ENCODE measurements at places on chromosomes 2 and 18.

GRCh38 chr2:186691231-186691630 lies 2.6 kb upstream of the FAM171B start:
- no peak for DNase-seq

DNA sequence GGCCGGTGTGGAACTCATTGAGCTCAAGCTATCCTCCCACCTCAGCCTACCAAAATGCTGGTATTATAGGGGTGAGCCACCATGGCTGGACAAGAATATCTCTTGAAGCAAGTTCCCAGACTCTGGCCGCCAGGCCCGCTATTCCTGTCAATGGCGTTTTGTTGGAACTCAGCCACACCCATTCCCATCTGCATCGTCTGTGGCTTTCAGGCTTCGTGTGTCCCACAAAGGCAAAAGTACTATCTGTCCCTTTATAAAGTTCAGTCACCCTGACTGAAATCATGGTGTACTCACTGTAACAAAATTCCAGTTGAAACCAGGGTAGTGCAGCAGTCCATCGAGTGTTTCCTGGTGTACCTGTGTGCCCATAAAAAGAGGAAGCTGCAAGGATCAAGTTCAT lies 96.7 kb downstream of the SH3BP4 start:
- DNase-seq = no peak

GRCh38 chr2:135072125-135072997 lies 20.3 kb downstream of the RAB3GAP1 start:
- DNase-seq = no peak

GRCh38 chr18:48099481-48100164 lies 169.2 kb upstream of the SMAD2 start:
- no peak for DNase-seq

DNA sequence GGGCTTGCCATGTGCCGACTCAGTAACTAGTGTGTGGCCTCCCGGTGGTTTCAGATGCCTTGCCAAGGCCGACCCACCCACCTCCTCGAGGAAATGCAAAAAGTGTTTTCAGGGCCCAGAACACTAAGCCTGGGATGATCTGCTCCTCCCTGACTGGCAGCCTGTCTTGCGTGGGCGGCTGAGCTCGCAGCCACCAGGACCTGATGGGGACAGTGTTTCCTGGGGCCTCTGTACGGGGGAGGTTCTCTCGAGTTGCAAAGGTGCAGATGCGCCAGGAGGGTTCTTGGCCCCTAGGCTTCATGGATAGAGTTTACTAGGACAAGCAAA lies 85.2 kb downstream of the GLI2 start:
- no peak for DNase-seq

- no peak for DNase-seq
These were observed 1.1 kb upstream of the CERS6 start for GRCh38 chr2:168454737-168455644.

GRCh38 chr2:119771331-119771730 lies 11.6 kb downstream of the PTPN4 start:
- DNase-seq = no peak

DNA sequence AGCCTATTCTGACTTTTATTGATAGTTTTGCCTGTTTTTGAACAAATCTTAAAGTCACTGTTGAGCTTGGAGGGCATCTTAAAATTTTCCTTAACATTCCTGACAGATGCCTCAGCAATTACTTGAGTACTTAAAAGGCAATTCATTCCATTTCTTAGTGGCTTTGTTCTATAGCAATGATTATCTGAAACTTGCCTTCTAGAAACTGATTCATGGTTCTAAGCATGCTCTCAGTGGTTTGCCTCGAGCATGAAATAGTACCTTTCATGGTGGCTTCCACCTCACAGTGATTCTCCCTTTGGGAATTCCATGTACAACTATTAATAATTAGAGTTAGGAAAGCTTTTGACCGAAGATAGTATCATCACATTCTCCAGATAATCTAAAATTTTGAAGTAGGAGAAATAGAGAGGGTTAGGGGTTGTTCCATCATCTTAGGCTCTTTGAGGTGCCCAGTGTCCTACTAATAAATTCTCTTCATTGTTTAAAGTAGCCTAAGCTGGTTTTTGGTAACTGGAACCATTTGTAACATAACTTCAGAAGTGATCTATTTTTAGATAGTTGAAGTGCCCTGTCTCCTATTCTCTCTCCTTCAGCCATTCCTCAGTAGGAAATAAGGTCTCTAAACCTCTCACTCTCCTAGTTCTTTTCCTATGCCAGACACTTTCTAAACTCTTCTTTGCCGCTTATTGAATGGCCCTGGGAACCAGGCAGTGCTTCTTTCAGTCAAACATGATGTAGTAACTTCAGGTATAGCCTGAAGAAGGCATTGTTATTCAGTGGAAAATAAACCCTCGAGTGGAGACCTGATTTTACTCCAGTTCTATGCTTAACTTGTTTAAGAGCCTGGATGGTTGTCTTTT lies 156.1 kb downstream of the HAUS1 start:
- DNase-seq = no peak

DNA sequence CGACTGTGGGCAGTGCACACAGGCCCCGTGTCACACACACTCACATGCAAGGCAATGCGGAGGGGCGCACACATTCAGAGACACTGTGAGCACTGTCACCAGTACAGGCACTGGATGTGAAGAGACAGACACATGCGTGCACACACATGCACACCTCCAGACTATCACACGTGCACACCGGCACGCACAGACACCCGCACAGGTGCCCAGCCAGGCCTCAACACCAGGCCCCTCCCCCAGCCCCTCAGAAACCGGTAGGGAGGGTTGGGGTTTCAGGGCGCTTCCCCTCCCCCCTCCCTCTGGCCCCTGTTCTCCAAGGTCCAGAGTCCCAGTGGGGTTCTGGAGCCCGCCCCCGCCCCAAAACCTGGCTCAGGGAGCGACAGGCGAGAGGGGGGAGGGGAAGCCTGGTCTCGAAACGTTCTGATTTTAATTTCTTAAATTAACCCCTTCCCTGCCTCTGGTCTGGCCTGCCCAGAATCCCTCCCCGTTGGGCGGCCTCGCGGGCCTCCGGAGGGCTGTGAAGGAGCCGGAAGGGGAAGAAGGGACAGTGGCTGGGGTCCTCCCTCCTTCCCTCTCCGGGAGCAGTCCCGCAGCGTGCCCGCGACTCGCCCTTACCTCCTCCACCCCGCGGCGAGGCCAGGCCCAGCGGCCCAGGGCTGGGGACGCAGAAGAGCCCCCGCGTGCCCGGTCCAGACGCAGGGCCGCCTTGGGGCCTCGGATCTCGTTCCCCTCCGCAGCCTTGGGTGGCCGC lies 558 bp downstream of the FBXO41 start:
- no peak for DNase-seq

DNA sequence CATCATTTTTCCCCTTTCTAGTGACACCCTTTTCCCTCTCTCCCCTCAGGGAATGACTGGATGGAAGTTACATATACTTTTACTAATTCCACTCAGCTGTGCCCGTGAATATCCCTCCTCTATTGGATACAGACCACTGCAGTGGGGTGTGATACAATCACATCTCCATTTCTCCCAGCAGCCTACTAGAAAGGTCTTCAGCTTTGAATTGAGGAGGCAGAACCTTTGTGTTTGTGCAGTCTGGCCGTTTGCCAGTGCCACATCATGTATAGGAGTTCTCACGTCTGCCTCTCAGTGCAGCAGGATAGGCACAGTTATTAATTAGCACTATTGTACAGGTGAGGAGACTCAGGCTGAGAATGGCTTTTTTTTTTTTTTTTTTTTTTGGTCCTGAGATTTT lies 16.4 kb downstream of the TNFRSF11A start:
- no peak for DNase-seq

GRCh38 chr18:43004421-43004820 lies 111.1 kb downstream of the RIT2 start:
- DNase-seq = no peak

DNA sequence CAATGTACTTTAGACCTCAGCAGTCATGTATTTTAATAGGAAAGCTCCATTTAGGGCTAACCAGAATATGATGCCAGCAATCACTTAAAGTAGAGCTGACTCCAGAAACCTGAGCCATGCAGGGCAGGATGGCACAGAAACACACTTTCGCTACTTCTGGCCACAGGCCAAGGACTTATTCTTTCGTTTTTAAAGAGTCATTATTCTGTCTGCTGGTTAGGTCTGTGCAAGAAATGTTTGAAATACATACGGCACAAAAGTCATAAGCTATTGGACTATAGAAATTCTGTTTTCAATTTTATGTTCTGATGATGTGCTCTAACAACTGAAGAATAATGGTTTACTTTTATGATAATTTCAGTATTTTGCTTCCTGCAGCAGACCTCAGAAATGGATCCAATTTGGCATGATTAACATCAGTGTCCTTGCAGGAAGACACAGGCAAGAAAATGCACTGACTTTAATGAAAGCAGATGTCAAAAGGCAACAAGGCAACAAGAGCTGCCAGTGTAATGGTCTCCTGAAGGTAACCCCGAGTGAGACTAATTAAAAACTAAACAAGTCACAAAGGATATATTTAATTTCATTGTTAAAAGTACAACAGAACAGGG lies 114.4 kb upstream of the CHRNA1 start:
- DNase-seq = no peak

DNA sequence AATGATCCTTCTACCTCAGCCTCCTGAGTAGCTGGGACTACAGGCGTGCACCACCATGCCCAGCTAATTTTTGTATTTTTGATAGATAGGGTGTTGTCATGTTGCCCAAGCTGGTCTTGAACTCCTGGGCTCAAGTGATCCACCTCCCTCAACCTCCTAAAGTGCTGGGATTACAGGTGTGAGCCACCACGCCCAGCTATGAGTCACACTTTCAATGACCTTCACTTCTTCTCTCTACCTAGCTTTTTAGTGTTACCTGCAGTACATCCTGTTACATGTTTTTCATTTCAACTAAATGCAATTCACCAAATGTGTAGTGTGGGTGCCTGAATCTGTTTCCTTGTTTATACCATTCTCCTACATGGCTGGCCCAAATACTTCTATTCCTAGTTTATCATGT lies 64.0 kb downstream of the SLC39A10 start:
- DNase-seq = no peak

- DNase-seq = no peak
These were observed 43.3 kb downstream of the NBAS start for GRCh38 chr2:15517793-15518192.

- no peak for DNase-seq
These were observed 170.2 kb downstream of the THADA start for GRCh38 chr2:43425659-43426058.

DNA sequence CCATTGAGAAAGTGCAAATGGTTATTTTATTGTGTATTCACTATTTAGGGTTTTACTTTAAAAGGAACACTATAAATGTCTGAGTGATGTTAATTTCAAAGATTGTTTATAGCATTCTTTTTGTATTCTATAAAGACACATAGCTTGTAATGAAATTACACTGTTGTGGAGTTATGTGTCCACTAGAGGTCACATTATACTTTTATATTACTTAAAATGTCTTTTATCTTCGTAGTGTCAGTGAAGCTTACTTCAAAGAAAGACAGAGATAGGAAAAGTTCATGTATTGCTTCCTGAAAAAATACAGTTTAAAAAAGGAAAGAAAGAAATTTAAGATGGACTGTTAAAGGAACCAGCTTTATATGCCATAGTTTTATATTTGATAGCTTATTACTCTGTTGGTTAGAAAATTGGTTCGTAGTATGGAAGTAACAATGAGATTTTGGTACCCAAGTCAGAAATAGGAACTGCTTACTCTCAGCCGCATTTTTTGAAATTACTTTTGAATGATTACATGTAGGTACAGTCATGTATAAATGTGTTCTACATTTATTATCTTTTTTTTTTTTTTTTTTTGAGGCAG lies 20.5 kb downstream of the APLF start:
- no peak for DNase-seq

GRCh38 chr2:157169889-157170288 lies 87.6 kb upstream of the GALNT5 start:
- DNase-seq = no peak

DNA sequence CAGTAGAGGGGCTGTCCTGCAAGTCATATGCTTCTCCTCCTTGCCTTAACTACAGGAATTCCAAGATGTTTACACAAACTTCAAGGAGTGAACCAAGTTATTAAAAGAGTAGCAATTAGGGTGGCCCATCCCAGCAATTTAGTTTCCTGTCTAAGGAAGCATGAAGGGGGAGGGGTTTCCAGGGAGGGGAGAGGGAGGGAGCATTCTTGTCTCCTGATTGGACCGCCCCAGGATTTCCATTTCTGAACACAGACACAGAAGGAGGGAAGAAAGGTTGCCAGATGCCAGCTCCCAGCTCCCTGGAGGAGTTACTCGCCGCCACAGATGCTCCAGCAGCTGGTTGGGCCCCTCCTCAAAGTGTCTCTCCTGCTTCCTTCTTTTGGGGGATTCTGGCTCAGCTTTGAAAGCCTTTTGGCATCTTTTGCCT lies 107.6 kb downstream of the TRIB2 start:
- DNase-seq = no peak

DNA sequence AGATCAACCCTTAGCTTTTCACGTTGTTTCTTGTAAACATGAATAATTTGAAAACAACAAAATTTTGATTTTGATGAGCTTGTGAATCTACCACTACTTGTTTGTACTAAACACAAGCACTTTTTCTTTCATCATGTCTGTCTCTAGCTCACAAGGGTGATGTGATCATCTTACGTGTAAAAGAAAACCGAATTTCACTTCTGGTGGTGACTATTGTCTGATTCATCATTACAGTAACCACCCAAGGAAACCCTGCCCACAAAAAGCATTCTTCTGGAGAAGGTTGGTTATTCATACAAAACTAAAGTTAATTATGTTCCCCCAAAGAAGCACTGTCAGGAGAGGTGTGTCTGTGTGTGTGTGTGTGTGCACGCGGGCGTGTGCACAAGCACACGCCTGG lies 285.4 kb downstream of the ZNF516 start:
- no peak for DNase-seq

DNA sequence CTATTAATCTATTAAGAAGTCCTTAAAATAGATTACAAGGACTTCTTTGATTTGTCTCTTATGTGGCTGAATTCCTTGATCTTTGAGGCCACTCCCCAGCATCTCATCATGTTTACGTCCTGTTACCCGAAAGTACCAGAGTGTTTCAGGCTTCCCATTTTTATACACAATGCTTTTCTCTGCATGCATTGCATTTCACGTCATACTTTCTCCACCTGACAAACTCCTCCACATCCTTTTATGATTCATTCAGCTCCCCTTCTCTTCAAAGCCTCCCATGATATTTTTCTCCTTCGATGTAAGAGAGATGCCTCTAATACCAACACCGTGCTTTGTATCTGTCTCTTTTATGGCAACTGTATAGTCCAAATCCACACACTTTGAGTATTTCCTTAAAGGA lies 379.0 kb upstream of the CRIM1 start:
- DNase-seq = no peak

- DNase-seq = no peak
These were observed 328.4 kb downstream of the CLIP4 start for GRCh38 chr2:29443627-29444026.

DNA sequence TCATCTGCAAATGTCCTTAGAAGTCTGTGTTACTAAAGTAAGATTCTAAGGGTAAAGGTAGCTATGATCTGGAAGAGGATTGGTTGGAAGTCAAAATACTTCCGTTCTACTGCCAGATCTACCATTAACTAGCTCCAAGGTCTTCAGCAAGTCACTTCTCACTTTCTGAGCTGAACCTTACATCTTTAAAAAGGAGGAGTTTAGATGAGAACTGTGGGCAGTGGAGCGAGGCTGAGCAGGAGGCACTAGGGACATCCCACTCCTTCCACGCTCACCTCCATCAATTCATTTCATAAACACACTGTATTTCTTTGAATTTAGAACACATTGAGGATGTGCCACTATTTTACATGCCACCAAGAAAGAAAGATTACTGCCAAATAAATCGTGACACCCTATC lies 143.0 kb downstream of the ABCA12 start:
- no peak for DNase-seq
